Mesendoderm (in vitro differentiated cells): ENCODE measurements at places on chromosomes 7 and 10.

GRCh38 chr10:4212111-4212630, 427.2 kb upstream of the KLF6 start:
- no peak for DNase-seq
- peaks cover 2% of the 10 kb centered on the region for H3K4me1 ChIP-seq
- no peak overlapping the region for H3K4me3 ChIP-seq
- H3K36me3 ChIP-seq, result no peaks in the 10 kb centered on the region
- H3K27me3 ChIP-seq, result no peaks in the 10 kb centered on the region

- H3K36me3 ChIP-seq, result no peaks in the 10 kb centered on the region
- no peak overlapping the region for H3K27ac ChIP-seq
- no peaks in the 10 kb centered on the region for H3K4me1 ChIP-seq
- DNase-seq, result peak; percentile 17
- no peak overlapping the region for H3K4me3 ChIP-seq
- H3K27me3 ChIP-seq, result no peaks in the 10 kb centered on the region
Observed at GRCh38 chr10:77163670-77164348, 473.8 kb downstream of the KCNMA1 start.

DNA sequence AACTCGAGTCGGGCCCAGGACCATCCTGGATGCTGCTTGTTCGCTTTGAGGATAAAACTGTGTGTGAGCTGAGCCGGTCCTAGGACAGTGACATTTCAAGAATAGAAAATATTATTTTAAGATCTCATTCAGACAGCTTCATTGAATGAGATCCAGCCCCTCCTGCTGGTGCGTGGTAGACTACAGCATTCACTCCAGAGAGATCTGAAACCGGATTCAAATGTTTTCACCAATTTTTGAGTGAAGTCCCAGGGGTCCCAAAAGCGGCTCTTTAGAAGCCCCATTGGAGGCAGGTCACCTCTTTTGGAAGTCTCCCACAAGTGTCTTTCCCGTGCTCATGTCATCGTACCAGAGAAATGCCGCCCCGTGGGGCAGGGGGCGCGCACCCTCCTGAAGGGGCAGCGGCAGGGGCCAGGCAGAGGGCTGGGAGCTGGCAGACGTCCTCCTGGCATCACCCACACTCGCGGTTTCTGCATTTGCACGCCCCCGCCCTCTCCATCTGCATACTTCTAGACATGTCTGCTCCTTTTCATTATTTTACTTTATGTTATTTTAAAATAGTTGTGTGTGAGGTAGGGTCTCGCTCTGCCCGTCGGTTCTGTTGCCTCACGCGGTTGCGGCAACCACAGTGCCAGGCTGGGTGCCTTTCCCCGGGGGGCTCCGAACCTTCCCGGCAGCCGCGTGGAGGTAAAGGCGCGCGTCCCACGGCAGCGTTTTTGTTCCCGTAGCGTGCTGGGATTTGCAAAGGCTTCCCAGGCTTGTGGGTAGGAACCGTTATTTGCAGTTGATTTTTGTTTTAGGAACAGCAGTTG, 52.3 kb upstream of the DPYSL4 start:
- no peak overlapping the region for H3K4me3 ChIP-seq
- H3K27me3 ChIP-seq, result no peaks in the 10 kb centered on the region
- H3K4me1 ChIP-seq, result no peaks in the 10 kb centered on the region
- DNase-seq, result no peak

DNA sequence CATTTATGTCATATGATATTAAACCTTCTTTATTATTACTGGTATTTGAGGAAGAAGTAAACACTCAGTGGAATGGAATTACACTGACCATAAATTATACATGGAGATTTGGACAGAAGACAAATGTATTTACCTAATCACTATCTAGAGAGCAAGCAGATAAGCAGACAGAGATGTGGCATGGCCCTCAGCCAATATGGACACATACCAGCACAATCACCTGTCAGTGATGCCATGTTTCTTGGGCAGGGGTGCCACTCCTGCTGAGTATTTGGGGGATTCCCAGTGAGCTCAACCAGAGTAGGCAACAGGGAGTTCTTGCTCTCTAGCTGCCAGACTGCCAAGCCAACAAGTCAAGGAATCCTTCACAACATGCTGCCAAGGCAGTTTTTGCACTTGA, 866.3 kb upstream of the LRRN3 start:
- no peak for DNase-seq
- peaks cover 2% of the 10 kb centered on the region for H3K4me1 ChIP-seq
- no peaks in the 10 kb centered on the region for H3K27me3 ChIP-seq
- no peaks in the 10 kb centered on the region for H3K36me3 ChIP-seq
- H3K4me3 ChIP-seq, result no peak overlapping the region

GRCh38 chr7:4437916-4438315, 244.2 kb upstream of the FOXK1 start:
- no peak overlapping the region for H3K4me3 ChIP-seq
- H3K27me3 ChIP-seq, result no peaks in the 10 kb centered on the region
- H3K36me3 ChIP-seq, result no peaks in the 10 kb centered on the region
- no peak for DNase-seq
- no peaks in the 10 kb centered on the region for H3K4me1 ChIP-seq

GRCh38 chr7:91030680-91031380, 233.4 kb upstream of the FZD1 start:
- no peak overlapping the region for H3K4me3 ChIP-seq
- no peaks in the 10 kb centered on the region for H3K36me3 ChIP-seq
- H3K4me1 ChIP-seq, result peaks cover 6% of the 10 kb centered on the region
- DNase-seq, result peak; percentile 51
- H3K27ac ChIP-seq, result peak overlapping the region; percentile 33

GRCh38 chr10:92222603-92223262, 68.1 kb downstream of the CPEB3 start:
- no peak for DNase-seq
- no peaks in the 10 kb centered on the region for H3K4me1 ChIP-seq
- no peaks in the 10 kb centered on the region for H3K27me3 ChIP-seq
- no peak overlapping the region for H3K27ac ChIP-seq

DNA sequence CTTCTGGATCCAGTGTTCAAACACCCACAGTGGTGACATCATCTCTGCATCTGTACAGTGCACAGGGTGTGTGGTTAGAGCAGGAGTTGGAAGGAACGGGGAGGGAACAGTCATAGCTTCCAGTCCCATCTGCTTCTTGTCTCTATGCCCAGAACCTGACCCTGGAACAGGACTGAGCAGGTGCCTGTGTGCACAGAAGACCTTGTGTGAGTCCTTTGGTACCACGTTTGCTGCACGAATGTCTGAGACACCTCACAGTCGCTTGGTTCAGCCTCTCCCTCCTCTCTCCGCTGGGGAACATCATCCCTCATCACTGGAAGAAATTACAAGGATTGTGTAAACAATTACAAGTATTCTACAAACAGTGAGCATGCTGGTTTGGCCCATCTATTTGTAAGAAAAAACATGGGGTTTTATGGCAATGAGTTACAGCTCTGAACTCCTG, 243.0 kb upstream of the KLF6 start:
- DNase-seq, result no peak
- H3K27ac ChIP-seq, result no peak overlapping the region
- H3K27me3 ChIP-seq, result no peaks in the 10 kb centered on the region
- no peaks in the 10 kb centered on the region for H3K4me1 ChIP-seq

GRCh38 chr10:3008518-3009195, 58.7 kb upstream of the PFKP start:
- DNase-seq, result no peak
- H3K4me1 ChIP-seq, result no peaks in the 10 kb centered on the region
- no peak overlapping the region for H3K4me3 ChIP-seq
- no peaks in the 10 kb centered on the region for H3K27me3 ChIP-seq
- H3K27ac ChIP-seq, result no peak overlapping the region

- no peak overlapping the region for H3K27ac ChIP-seq
- no peaks in the 10 kb centered on the region for H3K36me3 ChIP-seq
- no peaks in the 10 kb centered on the region for H3K27me3 ChIP-seq
- no peak overlapping the region for H3K4me3 ChIP-seq
- no peaks in the 10 kb centered on the region for H3K4me1 ChIP-seq
Observed at GRCh38 chr10:12547301-12547771, 198.0 kb downstream of the CAMK1D start.

GRCh38 chr10:45377321-45377720, 3.3 kb downstream of the ALOX5 start:
- H3K4me3 ChIP-seq, result no peak overlapping the region
- H3K36me3 ChIP-seq, result no peaks in the 10 kb centered on the region
- H3K27me3 ChIP-seq, result peaks cover 3% of the 10 kb centered on the region
- peaks cover 4% of the 10 kb centered on the region for H3K4me1 ChIP-seq
- H3K27ac ChIP-seq, result no peak overlapping the region

DNA sequence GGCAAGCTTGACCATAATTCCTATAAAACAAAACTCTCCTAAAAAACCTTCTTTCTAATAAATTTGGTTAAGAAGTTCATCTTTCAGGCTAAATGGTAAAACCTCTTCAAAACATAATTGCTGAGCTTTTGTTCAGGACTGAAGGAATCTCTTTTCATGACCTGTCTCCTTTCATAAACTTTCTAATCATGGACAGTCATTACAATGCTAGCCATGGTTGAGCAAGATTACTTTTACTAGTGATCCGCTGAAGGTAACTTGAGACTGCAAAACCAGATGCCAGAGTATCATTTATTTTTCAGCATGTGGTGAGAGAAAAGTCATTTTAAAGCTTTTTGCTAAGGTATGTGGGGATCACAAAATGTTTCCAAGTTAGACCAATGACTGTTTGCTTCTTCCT, 186.4 kb upstream of the RHOBTB1 start:
- H3K4me3 ChIP-seq, result no peak overlapping the region
- no peak for DNase-seq
- no peak overlapping the region for H3K27ac ChIP-seq
- H3K4me1 ChIP-seq, result no peaks in the 10 kb centered on the region

- no peak overlapping the region for H3K27ac ChIP-seq
- no peaks in the 10 kb centered on the region for H3K27me3 ChIP-seq
- H3K4me3 ChIP-seq, result no peak overlapping the region
- DNase-seq, result no peak
- no peaks in the 10 kb centered on the region for H3K36me3 ChIP-seq
Observed at GRCh38 chr10:29533696-29534285, 101.0 kb downstream of the SVIL start.

DNA sequence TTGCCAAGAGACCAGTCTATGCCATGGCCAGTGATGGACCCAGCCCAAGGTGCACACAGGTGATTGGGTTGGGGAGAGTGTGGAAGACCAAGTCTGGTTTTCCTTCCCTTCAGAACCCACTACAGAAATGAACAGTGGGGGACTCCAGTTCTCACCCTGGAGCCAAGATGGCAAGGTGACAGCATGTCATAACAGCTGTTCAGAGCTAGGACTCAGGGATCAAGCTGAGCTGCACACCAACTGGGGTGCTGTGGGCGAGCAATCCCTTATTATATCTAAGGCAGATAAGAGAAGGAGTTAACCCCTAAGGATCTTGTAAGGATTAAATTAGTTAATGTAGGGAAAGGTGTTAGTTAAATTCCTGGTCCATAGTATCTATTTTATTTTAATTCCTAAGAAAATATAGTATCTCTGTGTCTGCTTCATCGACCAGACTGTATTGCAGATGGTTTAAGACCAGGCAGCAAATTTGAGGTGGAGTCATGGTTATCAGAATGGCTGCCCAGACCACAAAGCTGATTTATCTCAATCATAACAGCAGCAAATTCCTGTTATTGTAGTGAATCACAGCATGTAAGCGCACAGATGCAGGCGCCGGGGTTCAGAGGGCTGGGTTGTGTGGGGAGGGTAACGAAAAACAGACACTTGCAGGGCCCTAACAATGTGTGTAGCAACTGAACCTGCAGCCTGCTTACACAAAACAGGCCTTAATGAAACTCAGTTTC, 208.7 kb upstream of the ZNF32 start:
- H3K4me3 ChIP-seq, result no peak overlapping the region
- DNase-seq, result no peak
- H3K27me3 ChIP-seq, result no peaks in the 10 kb centered on the region
- no peaks in the 10 kb centered on the region for H3K36me3 ChIP-seq
- no peaks in the 10 kb centered on the region for H3K4me1 ChIP-seq

GRCh38 chr10:35058134-35058533, 32.0 kb downstream of the CUL2 start:
- H3K4me1 ChIP-seq, result no peaks in the 10 kb centered on the region
- H3K27ac ChIP-seq, result no peak overlapping the region
- no peak overlapping the region for H3K4me3 ChIP-seq
- no peaks in the 10 kb centered on the region for H3K36me3 ChIP-seq
